Muscle of arm (tissue), 14 donors: ENCODE measurements at places on chromosomes 5 and 9. TPM values are rescaled to one million over a fixed set of nuclear protein-coding genes. Genes with fewer than 3 reads are reported as not detected.

ANKRD31 gene
- polyA plus RNA-seq: 0.23 TPM

- no peak for DNase-seq
Observed at GRCh38 chr9:135303280-135303647, 176.3 kb upstream of the PPP1R26 start.

PCDH12 gene
- polyA plus RNA-seq: 17.0 TPM

GRCh38 chr5:97427235-97427634, 244.2 kb upstream of the RIOK2 start:
- DNase-seq: no peak

GRCh38 chr5:121174351-121174750, 677.3 kb upstream of the FTMT start:
- DNase-seq: no peak

GRCh38 chr5:118033686-118034338, 954.5 kb downstream of the DTWD2 start:
- DNase-seq: no peak

TNFSF8 gene
- polyA plus RNA-seq: not detected

DNA sequence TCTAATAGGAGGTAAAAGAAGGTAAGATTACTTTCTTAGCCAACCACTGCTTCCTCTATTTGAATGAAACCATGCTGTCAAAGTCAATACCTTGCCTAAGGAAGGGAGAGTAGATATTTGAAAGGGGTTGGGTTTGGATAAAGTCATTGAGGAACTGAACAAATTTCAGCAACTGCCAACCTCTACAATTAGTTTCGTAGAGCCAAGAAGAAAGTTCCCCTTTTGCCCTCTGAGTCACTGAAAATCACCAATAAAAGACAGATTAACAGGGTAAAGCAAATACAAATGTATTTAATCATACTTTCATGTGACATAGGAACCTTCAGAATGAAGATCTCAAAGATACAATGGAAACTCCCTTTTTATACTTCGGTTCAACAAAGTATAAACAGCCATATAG, 615.7 kb downstream of the GABRG2 start:
- DNase-seq: no peak

NR5A1 gene
- not detected for polyA plus RNA-seq

KCNIP1 gene
- 5.6 TPM for polyA plus RNA-seq

GRCh38 chr5:36150676-36151433, 832 bp downstream of the LMBRD2 start:
- DNase-seq: peak; percentile 27

DNA sequence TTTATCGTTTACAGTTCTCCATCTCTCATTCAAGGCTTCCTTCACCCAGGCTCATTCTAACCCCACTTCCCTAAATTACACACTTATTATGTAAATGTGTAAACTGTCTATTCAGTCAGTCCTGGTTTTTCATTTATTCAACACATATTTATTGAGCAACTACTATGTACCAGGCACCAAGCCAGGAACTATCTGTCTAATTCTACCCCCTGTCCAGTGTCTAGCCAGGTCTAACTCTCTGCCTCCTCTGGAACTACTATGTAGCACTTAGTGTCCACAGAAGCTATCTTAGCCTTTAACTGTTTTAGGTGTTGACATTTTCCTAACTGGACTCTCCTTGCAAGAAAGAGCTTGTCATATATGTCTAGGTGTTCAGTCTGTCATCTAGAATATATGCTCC, 56.5 kb downstream of the PDE4D start:
- no peak for DNase-seq

LCN12 gene
- polyA plus RNA-seq: not detected

ISL1 gene
- polyA plus RNA-seq: 0.10 TPM

DNA sequence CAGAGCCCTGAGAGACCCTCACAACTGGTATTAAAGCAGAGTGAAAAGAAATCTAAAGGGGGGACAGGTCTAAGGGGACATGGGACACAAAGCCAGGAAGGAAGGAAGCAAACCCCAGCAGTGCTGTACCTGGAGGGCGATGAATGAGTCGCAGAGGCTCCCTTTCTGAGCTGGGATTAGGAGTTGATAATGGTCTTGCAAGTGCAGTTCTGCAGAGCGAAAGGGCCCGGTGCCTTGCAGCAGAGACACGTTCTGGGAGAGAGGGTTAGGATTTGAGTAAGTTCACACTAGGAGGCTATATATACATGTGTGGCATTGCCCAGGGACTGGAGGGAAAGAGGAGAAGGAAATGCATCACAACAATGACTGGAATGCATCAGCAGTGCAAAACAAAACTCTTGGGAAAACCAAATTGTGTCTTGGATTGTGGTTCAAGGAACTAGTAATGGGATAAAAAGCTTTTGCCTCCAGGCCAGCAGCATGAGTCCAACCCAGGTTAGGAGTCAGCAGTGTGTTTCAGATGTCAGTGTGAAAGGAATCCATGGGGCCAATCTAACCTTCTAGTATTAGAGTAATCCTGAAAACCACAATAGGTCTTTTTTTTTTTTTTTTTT, 38.8 kb upstream of the LIFR start:
- DNase-seq: no peak

DNA sequence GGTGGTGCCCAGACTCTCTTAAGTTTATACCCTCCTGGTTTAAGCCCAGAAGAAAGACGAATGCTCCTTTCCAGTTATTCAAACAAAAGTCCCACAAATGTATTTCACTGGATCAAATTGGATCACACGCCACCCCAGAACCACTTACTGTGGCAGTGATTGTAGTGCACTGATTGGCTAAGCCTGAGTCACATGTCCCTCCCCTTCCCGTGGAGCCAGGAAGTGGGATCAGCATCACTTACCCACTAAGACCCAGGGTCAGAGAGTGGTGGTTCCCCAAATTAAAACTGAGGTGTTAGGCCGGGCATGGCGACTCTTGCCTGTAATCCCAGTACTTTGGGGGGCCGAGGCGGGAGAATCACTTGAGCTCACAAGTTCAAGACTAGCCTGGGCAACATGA, 29.5 kb upstream of the CCDC180 start:
- no peak for DNase-seq

- no peak for DNase-seq
Observed at GRCh38 chr5:5617024-5617423, 194.5 kb downstream of the ICE1 start.

GRCh38 chr5:172956936-172957335, 2.3 kb upstream of the RPL26L1 start:
- DNase-seq: no peak

- DNase-seq: peak; percentile 41
Observed at GRCh38 chr5:143886096-143886495, 74.1 kb downstream of the HMHB1 start.

LCN9 gene
- polyA plus RNA-seq: not detected

CENPH gene
- 18.3 TPM for polyA plus RNA-seq

- DNase-seq: no peak
Observed at GRCh38 chr5:116271446-116272025, 186.7 kb downstream of the COMMD10 start.
